Stimulated activated naive B cell treated with anti-CD40 and anti-IgM and Interleukin-4, amounts not matched to agents 10 μg/mL and 1 μg/mL and 100 μg/mL, for 72 hours (primary cell): ENCODE measurements at places on chromosomes 12 and 14.
A peak's percentile ranks its signal among the peaks of the same experiment; 100 is the strongest.

- peak overlapping the region; percentile 85 for H3K4me3 ChIP-seq
- H3K36me3 ChIP-seq = peaks cover 30% of the 10 kb centered on the region
- peak overlapping the region; percentile 92 for H3K27ac ChIP-seq
- no peak for DNase-seq
- H3K4me1 ChIP-seq = peaks cover 36% of the 10 kb centered on the region
These were observed 19.3 kb downstream of the CHD8 start for GRCh38 chr14:21436567-21437062.

DNA sequence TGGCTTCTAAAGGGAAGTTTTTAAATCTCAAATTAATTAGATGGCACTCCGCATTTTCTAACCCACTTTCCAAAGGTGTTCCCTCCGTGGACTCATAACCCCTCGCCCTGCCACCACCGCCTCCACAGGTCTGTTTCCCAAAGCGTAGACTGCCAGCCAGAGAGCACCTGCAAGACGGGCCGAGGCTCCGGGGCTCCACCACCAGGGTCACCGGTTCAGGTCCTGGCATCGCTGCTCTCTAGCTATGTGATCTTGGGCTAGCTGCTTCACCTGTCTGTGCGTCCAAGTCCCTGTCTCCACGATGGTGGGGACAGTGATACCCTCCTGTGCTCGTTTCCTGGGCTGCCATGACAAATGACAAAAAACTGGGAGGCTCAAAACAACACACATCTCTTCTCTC is 11.5 kb downstream of the RIMBP2 start:
- no peak for DNase-seq
- H3K27me3 ChIP-seq = peaks cover 5% of the 10 kb centered on the region
- H3K36me3 ChIP-seq = no peaks in the 10 kb centered on the region
- no peaks in the 10 kb centered on the region for H3K4me1 ChIP-seq

- H3K4me1 ChIP-seq = peaks cover 76% of the 10 kb centered on the region
- H3K27me3 ChIP-seq = peaks cover 4% of the 10 kb centered on the region
- peak; percentile 51 for DNase-seq
- peak overlapping the region; percentile 97 for H3K27ac ChIP-seq
These were observed 5.5 kb downstream of the ZFP36L1 start for GRCh38 chr14:68787092-68787992.

DNA sequence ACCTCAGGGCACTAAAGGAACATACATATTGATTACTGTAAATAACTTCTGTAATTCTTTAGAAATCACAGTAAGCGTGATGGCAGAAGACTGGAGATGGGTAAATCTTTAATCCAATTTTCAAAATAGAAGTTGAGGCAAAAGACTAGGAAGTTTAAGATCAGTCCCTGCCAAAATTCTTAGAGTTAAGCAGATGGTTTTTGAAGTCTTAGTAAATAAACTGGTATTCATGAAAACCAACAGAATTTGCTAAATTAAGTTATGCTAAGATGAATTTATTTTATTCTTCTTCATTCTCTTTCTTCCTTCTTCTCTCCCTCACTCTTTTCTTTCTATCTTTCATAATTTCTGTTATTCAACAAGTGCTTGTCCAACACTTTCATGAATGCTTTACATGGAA is 98.4 kb upstream of the GARIN6 start:
- H3K27me3 ChIP-seq = no peaks in the 10 kb centered on the region

DNA sequence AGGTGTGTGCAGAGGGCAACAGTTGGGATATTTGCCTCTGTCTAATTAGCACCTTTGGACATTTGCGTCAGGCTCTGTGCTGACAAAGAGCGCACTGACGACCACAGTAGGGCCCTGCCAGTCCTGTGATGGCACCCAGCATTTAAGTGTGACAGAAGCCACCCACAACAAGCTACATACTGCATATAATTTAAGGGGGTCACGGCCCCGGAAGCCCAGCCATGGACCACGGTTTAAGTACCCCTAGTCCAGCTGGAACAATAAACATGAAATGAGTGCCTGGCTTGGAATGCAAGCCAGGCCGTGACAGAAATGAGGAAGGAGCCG is 16.8 kb upstream of the DYNC1H1 start:
- peak overlapping the region; percentile 93 for H3K4me3 ChIP-seq
- H3K36me3 ChIP-seq = peaks cover 1% of the 10 kb centered on the region
- no peak for DNase-seq
- H3K4me1 ChIP-seq = peaks cover 28% of the 10 kb centered on the region

DNA sequence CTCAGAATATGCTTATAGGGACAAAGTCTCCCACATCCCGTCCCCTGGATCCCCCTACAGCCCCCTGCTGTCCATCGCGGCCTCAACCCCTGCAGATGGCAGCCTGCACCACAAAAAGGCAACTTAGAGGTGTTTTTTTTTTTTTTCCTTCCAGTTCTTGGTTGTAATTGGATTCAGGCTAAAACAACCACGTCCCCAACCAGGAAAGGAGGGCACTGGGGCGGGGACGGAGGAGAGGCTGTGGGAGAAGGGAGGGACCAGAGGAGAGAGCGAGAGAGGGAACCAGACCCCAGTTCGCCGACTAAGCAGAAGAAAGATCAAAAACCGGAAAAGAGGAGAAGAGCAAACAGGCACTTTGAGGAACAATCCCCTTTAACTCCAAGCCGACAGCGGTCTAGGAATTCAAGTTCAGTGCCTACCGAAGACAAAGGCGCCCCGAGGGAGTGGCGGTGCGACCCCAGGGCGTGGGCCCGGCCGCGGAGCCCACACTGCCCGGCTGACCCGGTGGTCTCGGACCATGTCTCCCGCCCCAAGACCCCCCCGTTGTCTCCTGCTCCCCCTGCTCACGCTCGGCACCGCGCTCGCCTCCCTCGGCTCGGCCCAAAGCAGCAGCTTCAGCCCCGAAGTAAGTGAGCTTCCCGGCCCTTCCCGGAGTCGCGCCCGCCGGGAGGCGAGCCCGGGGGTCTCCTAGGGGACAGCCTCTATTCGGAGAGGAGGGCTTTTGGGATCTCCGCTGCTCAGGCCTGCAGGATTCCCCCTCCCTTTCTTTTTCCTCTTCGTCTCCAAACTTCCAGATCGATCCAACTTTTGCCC is at the start of gene MMP14:
TSS of gene MMP14 (plus strand) at position 285 of the 813 bp plus-strand sequence. CDS start at position 518, 233 bp downstream.
- DNase-seq = no peak
- peaks cover 18% of the 10 kb centered on the region for H3K4me1 ChIP-seq
- H3K36me3 ChIP-seq = peaks cover 37% of the 10 kb centered on the region
- peak within 1 kb of the TSS; percentile 99 for H3K4me3 ChIP-seq
- peaks cover 20% of the 10 kb centered on the region for H3K27me3 ChIP-seq

GRCh38 chr12:2963154-2963759 is 4.1 kb downstream of the TEAD4 start:
- H3K4me3 ChIP-seq = no peak overlapping the region
- H3K27me3 ChIP-seq = peaks cover 53% of the 10 kb centered on the region
- H3K4me1 ChIP-seq = peaks cover 18% of the 10 kb centered on the region
- DNase-seq = no peak
- H3K27ac ChIP-seq = no peak overlapping the region

DNA sequence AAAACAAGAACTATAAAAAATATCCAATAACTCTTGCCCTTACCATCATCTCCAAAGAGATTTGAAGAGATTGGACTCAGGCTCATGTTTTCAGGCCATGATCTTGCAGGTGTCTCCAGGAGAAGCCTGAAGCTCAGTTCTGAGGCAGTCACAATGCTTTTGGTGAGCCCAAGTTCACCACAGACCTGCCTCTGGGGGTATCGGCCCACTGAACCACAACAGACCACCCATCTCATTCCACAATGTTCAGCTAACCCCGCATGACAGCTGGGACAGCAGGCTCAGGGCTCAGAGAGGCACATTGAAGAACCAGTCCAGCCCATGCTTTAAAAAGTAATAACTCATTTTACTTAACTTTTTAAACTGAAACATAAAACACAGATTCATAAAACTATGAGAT is 28.3 kb upstream of the APOLD1 start:
- no peaks in the 10 kb centered on the region for H3K27me3 ChIP-seq
- peaks cover 4% of the 10 kb centered on the region for H3K36me3 ChIP-seq
- no peak for DNase-seq

DNA sequence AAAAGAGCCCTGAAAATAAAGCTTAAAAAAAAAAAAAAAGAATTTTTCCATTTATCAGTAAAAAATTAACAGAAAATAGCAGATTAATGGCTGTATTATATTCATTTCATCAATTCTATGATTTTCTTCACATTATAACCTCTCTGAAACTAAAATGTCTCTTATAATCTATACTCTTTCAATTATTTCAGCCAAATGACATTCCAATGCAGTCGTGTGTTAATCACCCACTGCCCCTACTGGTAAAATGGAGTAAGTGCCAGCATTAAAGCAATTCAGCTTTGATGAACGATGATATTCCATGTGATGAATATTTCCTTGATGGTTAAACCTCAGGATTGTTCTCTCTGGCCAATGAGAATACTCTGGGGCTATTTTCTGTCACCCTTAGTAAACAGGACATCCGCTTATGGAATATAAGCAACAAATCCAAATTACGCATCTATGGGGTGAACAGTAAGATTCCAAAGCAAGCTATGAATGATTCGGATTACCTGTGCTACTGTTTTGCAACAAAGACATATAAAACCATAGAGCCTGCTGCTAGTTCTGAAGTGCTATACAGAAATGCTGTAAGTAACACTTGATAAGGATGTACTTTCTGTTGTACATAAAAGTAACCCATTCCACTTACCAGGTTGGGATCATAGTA is 20.3 kb upstream of the SYCP3 start:
- no peak overlapping the region for H3K27ac ChIP-seq
- DNase-seq = no peak
- H3K27me3 ChIP-seq = no peaks in the 10 kb centered on the region
- H3K36me3 ChIP-seq = peaks cover 10% of the 10 kb centered on the region
- H3K4me3 ChIP-seq = no peak overlapping the region

GRCh38 chr14:51581017-51581881 is 70.5 kb upstream of the FRMD6 start:
- H3K27me3 ChIP-seq = peaks cover 25% of the 10 kb centered on the region
- H3K4me1 ChIP-seq = no peaks in the 10 kb centered on the region
- no peak overlapping the region for H3K4me3 ChIP-seq

DNA sequence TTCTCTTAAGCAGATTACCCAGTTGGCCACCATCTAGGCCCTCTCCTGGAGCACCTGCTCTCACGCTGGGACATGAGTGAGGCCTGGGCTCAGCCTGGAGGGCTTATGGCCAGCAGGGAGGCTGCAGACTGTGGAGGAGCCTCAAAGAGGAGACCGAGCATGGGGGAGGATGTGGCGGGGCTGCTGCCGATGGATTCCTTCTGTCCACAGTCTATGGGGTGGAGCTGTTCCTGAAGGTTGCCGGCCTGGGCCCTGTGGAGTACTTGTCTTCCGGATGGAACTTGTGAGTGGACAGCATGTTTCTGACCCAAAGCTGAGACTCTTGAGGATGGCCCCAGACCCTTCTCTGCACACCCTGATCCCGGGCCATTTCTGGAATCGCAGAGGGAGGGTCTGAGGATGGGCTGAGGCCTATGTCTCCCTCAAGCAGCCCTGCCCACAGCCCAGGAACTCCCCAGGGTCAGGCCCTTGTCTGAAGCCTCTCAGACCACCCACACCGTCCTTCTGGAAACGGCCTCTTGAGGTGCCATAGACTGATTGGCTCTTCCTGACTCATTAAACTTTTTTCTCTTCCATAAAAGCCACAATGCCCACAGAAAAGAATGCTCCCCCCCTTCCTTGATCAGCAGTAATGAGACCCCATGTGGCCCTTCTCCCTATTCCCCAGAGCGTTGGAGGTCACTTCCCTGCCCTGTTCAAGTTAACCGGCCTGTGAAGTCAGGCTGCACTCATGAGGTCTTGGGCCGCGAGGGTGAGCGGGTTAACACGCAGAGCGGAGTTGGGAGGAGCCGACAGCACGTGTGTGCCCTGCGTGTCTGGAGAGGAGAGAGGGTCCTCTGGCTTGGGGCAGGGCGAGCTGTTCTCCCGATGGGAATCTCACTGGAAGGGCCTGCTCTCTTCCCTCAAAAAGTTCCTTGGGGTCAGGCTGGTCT is 49.0 kb downstream of the SLC8B1 start:
- no peak overlapping the region for H3K4me3 ChIP-seq
- H3K4me1 ChIP-seq = no peaks in the 10 kb centered on the region
- no peaks in the 10 kb centered on the region for H3K27me3 ChIP-seq
- DNase-seq = no peak
- H3K27ac ChIP-seq = peak overlapping the region; percentile 65

GRCh38 chr14:70080076-70080475 is 108.7 kb downstream of the SLC8A3 start:
- DNase-seq = no peak
- H3K27ac ChIP-seq = no peak overlapping the region
- H3K27me3 ChIP-seq = peaks cover 51% of the 10 kb centered on the region

DNA sequence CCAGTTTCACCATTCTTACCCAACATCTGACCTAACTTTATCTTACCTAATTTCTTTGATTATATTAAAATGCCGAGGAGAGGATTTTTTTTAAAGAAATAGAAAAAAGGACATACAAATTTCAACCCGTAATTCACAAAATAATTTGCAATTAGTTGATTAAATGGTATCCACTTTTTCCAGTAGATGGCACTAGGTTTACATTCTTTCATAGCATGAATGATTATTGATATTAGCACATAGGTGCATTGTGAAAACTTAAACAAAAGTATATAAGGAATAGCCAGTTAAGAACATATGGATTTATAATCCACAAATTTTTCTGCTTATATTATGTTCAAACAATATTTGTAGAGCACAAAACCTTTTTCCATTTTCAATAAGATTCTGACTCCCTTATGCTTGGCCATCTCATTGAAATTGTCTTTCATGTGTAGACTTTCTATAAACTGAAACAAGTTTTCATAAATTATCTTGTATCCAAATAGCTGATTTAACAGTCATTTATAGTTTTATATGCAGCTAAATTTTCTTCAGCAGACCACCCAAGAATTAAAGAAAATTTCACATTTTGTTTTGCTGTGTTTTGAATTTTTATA is 35.3 kb downstream of the MSRB3 start:
- DNase-seq = no peak
- H3K27me3 ChIP-seq = no peaks in the 10 kb centered on the region

- DNase-seq = no peak
- H3K27ac ChIP-seq = no peak overlapping the region
- no peak overlapping the region for H3K4me3 ChIP-seq
- no peaks in the 10 kb centered on the region for H3K4me1 ChIP-seq
These were observed 1795.5 kb upstream of the FLRT2 start for GRCh38 chr14:83734431-83734830.

DNA sequence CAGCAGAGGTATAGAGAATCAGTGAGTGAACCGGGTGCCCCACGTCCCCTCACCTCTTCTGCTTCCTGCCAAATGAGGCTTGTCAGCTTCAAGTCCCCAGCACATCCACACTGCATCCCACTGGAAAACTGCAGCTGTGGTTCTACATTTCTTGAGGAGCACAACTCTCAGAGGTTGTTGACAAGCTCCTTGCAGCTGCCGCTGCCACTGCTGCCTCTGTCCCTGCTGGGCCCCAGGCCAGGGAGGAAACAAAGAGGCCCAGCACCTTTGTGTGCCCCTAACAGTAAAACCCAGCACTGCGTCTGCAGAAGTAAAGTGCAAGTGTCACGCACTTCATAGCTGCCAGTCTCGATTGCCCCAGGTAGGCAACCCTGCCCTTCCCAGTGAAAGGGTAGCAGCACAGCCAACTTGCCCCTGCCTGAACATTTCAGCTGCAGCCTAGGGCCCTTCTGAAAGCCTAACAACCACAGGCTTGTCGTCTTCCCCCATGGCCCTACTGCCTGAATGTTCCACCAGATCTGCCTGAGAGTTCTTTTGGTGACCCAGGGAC is 1162.1 kb upstream of the USP15 start:
- DNase-seq = no peak
- H3K4me1 ChIP-seq = no peaks in the 10 kb centered on the region
- no peak overlapping the region for H3K27ac ChIP-seq
- H3K36me3 ChIP-seq = no peaks in the 10 kb centered on the region

- H3K4me1 ChIP-seq = peaks cover 8% of the 10 kb centered on the region
- no peaks in the 10 kb centered on the region for H3K27me3 ChIP-seq
- H3K4me3 ChIP-seq = no peak overlapping the region
These were observed 7.3 kb downstream of the PPP2R5E start for GRCh38 chr14:63535918-63536317.

- no peak overlapping the region for H3K27ac ChIP-seq
- H3K27me3 ChIP-seq = peaks cover 19% of the 10 kb centered on the region
- DNase-seq = no peak
- no peaks in the 10 kb centered on the region for H3K4me1 ChIP-seq
These were observed 37.9 kb downstream of the TDG start for GRCh38 chr12:104003596-104003995.
